ENCODE measurements at places on chromosomes 6 and 20.

DNA sequence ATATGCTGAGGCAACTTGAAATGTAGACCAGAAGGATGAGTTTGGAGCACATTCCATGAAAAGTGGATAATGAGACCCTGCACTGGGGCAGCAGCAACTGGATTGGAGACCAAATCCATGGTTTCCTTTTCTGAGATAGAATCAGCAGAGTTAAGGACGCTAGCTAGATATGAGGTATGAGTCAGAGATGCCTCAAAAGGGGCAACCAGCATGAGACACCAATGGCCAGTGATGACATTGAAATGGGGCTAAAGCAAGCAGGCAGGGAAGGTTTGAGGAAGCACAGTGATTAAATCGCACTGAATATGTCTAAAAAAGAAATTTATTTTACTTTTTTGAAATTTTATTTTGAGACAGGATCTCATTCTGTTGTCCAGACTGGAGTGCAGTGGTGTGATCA lies 802.4 kb downstream of the TFAP2A start:
- no peak for DNase-seq

GRCh38 chr6:45611491-45611890 lies 233.8 kb upstream of the SUPT3H start:
- DNase-seq, result no peak

- peak; percentile 72 for DNase-seq
Measured at GRCh38 chr6:39377539-39377950, 55.0 kb upstream of the KCNK16 start.

DNA sequence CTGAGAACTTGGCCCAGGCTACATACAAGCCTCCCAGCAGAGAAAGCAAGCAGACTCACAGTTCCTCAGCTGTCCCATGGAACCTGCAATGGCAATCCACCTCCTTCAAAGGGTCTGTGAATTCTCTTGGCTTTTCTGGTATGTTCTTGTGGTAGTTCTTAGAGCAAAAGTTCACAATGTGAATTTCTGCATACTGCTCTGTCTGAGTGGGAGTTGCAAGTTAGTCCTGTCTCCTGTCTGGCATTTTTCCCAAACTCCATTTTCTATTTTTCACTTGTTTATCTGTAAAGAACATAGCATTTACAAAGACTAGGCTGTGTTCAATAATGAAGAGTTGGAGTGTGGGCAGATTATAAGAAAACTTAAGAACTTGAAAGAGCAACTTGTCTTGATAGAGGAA lies 269.9 kb downstream of the BCKDHB start:
- no peak for DNase-seq

- DNase-seq, result no peak
Measured at GRCh38 chr20:52035977-52036376, 155.6 kb downstream of the ZFP64 start.

DNA sequence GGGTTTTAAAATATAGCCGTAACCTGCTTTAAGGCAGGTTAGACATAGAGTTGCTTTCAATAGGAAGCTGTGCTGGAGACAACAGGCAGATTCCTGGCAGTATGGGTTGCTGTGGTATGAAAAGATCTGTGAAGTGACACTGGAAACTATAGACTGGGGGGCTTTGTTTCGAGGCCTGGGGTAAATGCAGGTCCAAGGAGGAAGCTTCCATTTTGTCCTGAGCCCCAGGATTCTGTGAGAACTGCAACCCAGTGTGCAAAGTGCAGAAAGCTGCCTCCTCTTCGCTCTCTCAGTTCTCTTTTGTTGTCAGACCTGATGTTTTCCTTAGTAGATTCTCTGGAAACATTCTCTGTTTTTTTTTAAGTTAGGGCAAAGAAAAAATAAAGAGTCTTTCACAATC lies 86.9 kb downstream of the LYRM4 start:
- DNase-seq, result no peak

DNA sequence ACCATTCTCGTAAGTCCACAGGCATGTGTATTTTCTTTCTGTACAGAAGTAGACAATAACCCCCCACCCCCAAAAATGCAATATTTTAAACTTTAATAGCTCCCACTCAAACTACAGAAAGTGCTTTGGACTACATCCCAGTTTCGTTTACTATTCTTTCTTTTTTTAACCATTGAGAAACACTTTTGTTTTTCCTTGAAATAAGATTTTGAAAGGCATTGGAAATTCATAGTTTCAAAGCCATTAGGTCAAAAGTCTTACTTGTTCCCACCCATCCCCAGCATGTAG lies 140.0 kb downstream of the KIF16B start:
- no peak for DNase-seq

GRCh38 chr20:51313358-51313827 lies 229.1 kb downstream of the NFATC2 start:
- no peak for DNase-seq
